Stimulated activated CD4-positive, alpha-beta T cell treated with anti-CD3 and anti-CD28 coated beads, Interleukin-4, amount 100 ng/mL, for 1 hour (primary cell): ENCODE measurements at places on chromosomes 2 and 18.

DNA sequence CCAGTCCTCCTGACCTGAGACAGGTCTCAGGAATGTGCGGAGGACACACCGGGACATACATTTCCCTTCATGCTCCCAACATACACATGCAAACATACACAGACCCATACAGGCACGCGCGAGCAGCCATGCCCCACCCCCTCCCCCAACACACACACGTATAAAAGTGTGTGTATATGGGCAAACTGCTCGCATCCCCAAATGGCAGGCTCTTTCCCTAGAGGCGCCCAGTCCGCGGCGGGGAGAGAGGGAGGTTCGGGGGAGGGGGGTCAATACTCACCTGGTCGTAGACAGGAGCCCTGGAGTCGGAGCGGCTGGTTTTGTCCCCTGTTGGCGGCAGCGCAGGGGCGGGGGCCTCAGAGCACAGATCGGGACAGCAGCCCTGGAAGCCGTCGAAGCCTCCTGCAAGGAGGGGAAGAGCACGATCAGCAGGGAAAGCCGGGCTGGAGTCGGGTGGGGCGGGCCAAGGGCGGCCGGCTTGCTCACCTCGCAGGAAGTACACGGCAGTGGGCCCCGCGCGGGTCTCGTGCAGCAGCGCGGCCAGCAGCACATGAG, 682 bp downstream of the DUSP2 start:
- DNase-seq, result peak; percentile 63

DNA sequence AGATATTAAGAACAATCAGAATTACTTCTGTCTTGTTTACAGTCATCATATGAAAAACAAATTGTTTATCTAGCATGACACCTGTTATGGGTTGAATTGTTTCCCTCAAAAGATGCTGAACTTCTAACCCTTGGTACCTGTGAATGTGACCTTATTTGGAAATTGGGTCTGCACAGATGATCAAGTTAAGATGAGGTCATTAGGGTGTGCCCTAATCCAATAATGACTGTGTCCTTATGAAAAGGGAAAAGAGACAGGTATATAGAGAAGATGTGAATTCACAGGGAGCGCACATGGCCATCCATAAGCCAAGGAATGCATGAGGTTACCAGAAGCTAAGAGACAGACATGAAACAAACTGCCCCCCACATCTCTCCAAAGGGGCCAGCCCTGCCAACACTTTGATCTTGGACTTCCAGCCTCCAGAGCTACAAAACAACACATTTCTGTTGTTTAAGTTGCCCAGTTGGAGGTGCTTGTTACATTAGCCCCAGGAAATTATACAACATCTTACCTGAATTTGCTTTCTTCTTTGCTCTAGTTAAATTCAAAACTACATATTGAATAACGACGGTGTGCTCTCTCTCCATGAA, 2.3 kb upstream of the HPCAL1 start:
- no peak for DNase-seq

- no peak for DNase-seq
These were observed 39.2 kb downstream of the GNAL start for GRCh38 chr18:11728249-11728648.

DNA sequence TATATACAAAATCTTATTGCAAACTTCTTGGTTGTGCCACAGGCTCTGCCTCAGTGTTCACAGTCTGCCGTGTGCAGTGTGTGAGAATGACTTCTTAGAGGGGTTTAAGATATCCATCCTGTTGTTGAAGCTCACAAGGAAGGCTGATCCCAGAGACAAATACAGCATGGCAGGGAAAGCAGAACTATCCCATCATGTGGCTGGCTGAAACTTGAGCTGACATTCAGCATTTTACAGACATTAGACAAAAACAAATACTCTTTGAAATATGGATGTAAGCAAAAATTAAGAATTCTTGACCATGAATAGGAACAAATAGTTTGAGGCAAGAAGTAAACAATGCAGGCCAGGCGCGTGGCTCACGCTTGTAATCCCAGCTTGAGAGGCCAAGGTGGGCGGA, 12.9 kb upstream of the PUM2 start:
- no peak for DNase-seq

GRCh38 chr2:219681694-219682300, 54.4 kb downstream of the SLC4A3 start:
- no peak for DNase-seq

DNA sequence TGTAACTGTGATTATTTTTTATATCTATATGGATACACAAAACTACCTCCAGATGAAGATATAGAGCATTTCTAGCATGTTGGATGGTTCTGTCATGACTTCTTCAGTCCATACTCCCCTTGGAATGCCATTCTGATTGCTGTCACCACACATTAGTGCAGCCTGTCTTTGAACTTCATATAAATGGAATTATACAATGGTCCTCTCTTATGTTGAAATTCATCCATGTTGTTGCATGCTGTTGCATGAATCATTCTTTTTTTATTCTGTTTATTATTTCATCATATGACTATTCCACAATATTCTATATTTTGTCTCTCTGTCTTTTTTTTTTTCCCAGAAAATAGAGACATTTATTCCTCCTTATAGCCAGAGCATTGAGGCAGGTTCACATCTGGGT, 74.1 kb downstream of the OSBPL6 start:
- DNase-seq, result no peak

DNA sequence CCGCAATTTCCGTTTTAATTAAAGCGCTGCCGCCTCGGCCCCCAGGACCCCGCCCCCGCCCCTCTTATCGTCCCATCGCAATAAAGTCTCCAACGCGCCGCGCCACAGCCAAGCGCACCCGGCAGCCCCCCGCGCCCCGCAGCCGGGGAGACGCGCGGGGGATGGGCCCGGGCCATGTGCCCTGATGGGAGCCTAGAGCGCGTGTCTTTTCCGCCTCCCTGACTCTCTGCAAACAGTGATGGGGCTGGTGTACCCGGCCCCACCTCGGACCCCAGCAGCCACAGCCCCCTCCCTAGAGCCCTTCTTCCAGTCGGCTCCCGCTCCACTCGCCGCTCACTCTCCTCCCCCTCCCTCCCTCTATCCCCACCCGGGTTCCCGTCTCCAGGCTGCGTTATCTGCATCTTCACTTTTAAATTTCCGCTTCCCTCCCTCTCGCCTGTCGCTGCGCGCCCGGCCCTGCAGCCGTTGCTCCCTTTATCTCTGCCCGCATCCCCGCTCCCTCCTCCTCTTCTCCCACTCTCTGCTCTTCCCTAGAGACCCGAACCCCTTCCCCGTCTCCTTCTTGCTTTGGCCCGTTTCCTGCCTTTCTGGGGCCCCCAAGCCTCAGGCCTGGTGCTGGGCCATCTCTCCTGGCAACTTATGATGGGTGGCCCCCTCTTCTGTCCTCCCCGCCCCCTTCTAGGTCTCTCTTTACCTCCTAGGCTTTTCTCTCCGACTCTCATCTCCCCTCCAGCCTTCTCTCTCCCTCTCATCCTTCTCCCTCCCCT, 524 bp upstream of the FEV start:
- no peak for DNase-seq
